ENCODE measurements at places on chromosomes 16 and 17. TPM values are rescaled to one million over a fixed set of nuclear protein-coding genes. Genes with fewer than 3 reads are reported as not detected.

Gene CA5A
- not detected for total RNA-seq

- peak; percentile 76 for DNase-seq
Observed at GRCh38 chr17:8726941-8727555, 17.6 kb downstream of the CCDC42 start.

Gene HSF4
- 79.3 TPM for total RNA-seq

- no peak for DNase-seq
Observed at GRCh38 chr17:14318918-14319205, 18.0 kb downstream of the HS3ST3B1 start.

DNA sequence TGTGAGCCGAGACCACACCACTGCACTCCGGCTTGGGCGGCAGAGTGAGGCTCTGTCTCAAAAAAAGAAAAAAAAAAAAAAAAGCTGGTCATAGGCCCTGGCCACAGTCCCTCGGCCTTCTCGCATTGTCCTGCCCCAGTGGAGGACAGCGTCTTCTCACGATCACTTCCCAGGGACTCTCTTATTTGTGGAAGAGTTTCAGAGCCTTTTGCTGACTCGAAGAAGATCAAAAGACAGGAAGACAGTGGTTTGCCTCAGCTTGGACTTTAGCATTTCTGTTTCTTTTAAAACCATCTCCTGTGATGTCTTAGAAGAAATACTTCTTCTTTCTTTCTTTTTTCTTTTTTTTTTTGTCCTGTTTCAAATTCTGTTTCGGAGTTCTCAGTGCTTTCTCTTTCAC, 210.0 kb downstream of the FTO start:
- no peak for DNase-seq

Gene NAGS
- 0.76 TPM for total RNA-seq

DNA sequence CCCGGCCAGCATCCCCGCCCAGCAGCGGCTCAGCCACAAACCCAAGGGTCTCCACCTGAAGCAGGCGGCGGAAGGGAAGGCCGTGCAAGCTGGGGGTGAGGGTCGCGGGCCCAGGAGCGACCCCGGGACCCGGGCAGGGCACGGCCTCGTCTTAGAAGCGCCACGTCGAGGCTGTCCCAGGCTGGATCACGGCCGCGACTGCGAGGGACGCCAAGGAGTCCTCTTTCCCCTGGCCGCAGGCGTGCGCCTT, 538 bp upstream of the CCNF start:
- no peak for DNase-seq

DNA sequence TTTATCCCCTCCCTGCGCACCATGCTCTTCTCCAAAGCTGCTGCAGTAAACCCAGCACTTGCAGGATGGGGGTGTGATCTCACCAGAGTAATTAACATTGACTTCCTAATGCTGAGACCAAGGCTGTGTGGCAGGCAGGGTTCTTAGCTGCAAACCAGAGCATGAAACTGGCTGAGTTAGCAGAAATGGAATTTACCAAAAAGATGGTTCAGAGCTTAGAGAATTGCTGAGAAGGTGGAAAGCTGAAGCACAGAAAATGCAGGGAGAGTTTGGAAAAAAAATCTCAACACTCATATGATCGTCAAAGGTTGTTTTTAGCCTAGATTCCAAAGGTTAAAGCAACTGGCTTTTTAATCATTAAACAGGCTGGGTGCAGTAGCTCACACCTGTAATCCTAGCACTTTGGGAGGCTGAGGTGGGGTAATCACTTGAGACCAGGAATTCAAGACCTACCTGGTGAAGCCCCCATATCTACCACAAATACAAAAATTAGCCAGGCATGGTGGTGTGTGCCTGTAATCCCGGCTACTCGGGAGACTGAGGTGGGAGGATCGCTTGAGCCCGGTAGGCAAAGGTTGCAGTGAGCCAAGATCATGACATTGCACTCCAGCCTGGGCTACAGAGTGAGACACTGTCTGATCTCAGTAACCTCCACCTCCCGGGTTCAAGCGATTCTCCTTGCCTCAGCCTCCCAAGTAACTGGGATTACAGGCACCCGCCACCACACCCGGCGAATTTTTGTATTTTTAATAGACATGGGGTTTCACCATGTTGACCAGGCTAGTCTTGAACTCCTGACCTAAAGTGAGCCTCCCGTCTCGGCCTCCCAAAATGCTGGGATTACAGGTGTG, 6.0 kb upstream of the TXNDC11 start:
- no peak for DNase-seq

Gene SP2
- total RNA-seq, result 10.2 TPM

- DNase-seq, result no peak
Observed at GRCh38 chr16:69106491-69107315, 1.2 kb downstream of the HAS3 start.

- DNase-seq, result no peak
Observed at GRCh38 chr16:24139282-24139681, 116.9 kb upstream of the CACNG3 start.

- no peak for DNase-seq
Observed at GRCh38 chr16:57341441-57342303, 16.9 kb upstream of the CCL22 start.

Gene RHBDL1
- total RNA-seq, result 5.6 TPM

DNA sequence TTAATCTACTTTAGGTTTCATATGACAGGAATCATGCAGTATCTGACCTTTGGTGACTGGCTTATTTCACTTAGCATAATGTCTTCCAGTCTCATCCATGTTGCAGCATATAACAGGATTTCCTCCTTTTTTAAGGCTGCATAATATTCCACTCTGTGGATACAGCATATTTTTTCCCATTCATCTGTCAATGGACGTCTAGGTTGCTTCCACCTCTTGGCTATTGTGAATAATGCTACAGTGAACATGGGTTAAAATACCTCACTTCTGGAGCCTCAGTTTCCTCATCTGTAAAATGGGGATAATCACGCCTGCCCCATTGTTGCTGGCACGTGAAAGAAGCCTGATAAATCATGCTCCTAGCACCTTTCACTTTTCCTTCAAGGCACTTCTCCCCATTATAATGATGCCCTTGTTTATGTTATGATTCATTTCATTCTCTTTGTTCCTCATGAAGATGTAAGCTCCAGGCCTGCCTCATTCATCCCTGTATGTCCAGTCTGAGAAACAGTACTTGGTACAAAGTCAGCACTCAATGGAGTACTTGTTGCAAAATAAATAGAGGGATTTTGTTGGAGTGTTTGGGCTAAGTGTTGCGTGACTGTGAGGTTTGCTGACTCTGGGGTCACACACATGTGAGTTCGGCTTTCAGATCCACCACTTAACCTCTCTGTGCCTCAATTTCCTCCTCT, 59.6 kb downstream of the ABAT start:
- no peak for DNase-seq

Gene PPY
- total RNA-seq, result not detected

Gene TMEM11
- total RNA-seq, result 37.0 TPM
